Activated CD4-positive, alpha-beta T cell treated with anti-CD3 and anti-CD28 coated beads, Interleukin-2, Interleukin-4, amounts not matched to agents 100 ng/mL and 50 ng/mL, durations not matched to agents 16 hours and 8 hours (primary cell): ENCODE measurements at places on chromosomes 7 and 10.
A peak's percentile ranks its signal among the peaks of the same experiment; 100 is the strongest.

DNA sequence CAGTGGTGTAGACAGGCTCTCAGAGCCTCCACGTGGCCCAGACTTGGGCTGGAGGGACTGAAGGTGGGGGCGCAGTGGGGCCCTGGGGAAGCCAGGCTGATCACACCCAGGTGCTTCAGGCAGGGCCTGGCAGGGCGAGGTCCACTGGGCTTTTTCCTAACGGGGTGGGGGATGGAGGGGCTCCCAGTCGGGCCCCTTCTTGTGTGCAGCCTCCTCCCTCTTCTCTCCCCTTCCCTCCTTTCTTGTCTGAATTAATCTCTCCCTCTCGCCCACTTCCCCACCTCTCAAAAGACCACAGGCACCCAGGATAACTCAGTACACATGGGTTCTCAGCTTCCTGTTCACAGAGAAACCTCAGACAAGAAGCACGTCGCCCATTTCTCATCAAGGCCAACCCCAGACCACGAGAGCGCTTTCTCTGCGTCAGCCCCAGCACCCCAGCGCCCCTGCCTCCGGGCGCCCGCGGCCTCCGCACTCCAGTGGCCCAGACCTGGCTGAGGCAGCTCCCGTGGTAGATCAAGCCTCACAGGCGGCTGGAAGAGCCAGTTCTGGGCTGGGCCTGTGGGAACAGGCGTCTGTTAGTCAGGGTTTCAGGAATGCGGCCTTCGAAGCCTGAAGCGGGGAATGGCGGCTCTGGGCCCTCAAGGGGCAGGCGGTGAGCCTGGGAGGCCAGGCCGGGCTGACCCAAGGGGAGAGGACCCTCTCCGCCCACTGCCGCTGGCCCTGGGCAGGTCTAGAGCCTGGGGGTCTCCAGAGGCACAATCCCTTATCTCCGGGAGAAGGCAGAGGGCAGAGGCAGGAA lies 50.6 kb downstream of the PWWP2B start:
- peak; percentile 70 for DNase-seq

- DNase-seq = peak; percentile 37
These were observed 2.8 kb upstream of the BCL7B start for GRCh38 chr7:73560109-73560835.

DNA sequence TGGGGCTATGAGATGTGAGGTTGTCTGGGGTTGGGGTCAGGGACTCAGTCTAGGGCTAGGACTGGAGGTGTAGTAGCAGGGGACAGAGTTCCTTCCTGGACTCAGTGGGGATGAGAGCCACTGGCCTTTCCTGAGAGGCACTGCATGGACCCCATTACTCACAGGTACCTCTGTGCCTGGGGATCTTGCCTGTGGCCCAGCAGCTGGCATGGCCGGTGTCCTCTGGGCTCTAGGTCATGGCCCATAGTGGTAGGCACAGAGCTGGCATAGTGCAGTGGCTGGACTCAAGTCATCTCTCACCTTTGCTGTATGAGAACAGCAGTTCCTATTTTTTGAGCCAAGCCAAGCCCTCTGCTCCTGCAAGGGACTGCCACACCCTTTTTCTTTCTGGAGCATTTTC lies 51.9 kb downstream of the NEURL1 start:
- DNase-seq = no peak

DNA sequence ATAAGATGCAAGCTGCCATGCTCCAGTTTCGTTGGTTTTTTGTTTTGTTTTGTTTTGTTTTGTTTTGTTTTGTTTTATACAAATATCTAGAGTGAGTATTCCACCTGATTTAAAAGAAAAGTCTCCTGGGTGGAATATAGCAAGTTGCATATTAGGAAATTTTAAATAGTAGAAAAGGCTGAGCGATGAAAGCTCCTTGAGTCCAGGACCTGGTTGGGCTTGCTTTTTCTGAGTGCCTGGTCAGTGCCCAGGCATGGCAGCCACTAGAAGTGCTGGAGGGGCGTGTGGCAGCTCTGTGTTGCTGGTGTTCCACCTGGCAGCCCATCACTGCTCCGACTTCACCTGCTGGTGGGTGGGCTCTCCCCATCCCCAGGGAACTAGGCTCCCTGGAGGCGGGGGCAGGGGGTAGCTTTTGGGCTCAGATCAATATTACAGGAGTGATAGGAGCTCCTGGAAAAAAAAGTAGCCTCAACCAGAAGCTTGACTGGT lies 8.0 kb downstream of the COL17A1 start:
- DNase-seq = no peak

DNA sequence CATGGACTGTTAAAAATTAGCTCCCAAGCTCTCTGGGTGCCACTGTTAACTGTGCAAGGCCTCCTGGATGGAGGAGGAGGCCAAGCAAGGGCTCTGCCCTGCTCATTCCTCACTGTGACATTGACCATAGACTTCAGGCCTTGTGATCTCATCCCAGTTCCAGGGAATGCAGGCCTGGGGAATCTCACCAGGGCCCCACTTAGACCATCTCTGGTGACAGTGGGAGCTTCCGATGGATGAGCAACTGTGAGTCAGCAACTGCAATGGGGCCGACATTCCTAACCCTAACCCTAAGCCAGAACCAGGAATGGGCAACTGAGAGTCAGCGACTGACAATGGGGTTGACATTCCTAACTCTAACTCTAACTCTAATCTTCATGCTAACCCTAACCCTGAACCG lies 50.4 kb upstream of the MSMB start:
- DNase-seq = no peak

GRCh38 chr10:96719850-96720421 lies 378 bp downstream of the PIK3AP1 start:
- DNase-seq = peak; percentile 50

DNA sequence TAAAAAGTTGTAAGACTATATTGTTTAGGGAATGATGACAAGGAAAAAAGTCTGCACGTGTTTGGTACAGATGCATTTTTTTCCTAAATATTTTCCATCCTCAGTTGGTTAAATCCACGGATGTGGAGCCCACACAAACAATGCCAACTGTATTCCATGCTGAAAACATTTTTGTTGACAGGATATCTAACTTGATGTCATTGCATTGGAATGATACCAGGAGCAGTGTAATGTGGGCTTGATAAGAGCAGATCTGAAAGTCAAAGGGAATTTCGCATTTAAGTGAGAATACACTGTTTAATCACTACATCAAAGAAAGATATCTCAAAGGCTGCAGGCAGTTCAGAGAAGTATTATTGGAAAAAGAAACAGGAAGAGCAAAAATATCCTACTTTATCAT lies 49.5 kb upstream of the TMEM140 start:
- no peak for DNase-seq

- no peak for DNase-seq
These were observed 252.8 kb downstream of the ZMYND11 start for GRCh38 chr10:387909-388660.

DNA sequence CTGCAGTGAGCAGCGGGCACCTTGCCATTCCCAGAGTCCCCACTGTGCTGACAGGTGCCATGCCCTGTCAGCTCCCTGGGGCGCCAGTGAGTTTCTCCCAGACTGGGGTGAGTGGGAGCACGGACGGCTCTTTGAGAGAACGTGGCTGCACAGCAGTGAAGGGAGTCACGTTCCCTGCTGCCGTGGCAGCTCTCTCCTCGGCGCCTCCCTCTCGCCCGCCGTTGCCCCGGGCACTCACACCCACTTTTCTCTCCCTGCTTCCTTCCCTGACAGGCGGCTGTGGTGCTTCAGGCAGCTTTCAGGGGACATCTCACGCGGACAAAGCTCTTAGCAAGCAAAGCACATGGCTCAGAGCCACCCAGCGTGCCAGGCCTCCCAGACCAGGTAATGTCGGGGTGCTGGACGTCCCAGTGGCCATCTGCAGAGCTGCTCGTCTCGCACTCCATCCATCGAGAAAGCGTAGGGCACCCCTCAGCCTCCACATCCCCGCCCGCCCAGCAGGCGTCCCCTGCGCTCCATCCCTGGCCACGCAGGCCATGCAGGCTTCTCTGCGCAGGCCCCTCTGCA lies 27.1 kb upstream of the TTYH3 start:
- DNase-seq = no peak

DNA sequence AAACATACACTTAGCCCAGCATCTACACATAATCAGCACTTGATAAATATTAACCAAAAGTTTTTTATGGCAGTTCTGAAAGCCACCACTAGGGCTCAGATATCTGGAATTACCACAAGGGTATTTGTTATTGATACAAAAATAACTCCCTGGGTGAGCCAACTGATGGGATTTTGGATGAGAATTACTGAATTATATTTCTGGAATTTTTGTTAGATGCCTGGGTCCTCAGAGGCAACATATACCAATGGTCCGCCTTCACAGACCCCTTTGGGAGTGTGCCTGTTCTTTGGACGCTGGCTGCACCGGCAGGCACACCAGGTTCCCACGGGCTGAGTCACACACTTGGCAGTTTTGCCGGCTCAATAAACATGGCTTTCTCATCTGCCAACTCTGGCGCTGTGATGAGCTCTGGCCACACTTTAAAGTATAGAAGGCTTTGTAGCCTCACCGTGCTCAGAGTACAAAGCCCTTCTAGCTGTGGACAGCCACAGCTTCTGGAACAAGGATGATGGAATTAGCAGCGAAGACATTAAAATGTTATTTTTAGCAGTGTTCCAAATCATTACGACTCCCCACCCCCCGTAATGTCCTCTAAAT lies 24.5 kb upstream of the EEPD1 start:
- DNase-seq = no peak

DNA sequence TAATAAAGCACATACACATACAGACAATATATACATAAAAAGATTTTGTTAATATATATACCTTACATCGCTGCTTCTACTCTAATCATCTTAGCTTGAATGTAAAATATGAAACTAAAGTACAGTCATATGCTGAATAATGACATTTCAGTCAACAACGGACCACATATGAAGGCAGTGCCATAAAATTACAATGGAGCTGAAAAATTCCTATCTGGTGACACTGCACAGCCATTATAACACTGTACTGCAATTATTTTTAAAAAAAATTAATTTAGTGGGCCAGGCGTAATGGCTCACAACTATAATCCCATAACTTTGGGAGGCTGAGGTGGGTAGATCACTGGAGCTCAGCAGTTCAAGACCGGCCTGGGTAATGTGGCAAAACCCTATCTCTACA lies 122.3 kb downstream of the JMJD1C start:
- DNase-seq = no peak

GRCh38 chr7:111825046-111825445 lies 262.8 kb upstream of the IMMP2L start:
- DNase-seq = no peak

DNA sequence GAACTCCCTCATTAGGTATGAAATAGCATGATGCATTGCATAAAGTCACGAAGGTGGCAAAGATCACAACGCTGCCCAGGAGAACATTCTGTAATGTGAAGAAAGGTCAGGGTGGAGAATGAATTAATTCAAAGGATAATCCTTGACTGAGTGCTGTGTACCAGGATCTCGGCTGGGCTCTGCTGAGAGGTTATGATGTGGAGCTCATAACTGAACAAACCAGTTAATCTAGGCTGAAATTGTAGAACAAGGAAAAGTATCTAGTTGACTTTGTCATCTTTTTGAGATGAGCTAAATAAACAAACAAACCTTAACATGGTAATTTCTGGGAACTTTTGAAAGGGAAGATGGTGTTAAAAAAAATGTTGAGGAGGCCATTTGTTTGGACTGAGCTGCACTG lies 6.1 kb downstream of the MSMB start:
- DNase-seq = no peak

- DNase-seq = no peak
These were observed 21.1 kb upstream of the SAR1A start for GRCh38 chr10:70191161-70191971.

GRCh38 chr10:28434063-28434462 lies 98.9 kb upstream of the WAC start:
- DNase-seq = no peak
